ENCODE measurements at places on chromosomes 2 and 18.

- no peak for DNase-seq
These were observed 669.5 kb upstream of the REG3G start for GRCh38 chr2:78355967-78356366.

DNA sequence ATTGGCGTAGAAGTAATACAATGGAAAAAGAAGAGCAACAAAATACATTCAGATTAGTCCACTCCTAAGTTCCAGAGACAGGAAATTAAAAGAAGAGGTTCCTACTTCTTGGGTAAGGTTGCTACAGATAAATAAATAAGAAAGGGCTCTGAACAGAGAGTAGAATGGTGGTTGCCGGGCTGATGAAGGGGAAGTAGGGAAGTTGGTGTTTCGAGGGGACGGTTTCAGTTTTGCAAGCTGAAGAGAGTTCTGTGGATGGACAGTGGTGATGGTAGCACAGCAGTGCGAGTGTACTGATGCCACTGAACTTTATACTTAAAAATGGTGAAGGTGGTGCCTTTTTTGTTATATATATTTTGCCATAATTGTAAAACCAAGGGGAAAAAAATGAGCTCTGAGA is 48.2 kb downstream of the CABYR start:
- no peak for DNase-seq

- no peak for DNase-seq
These were observed 67.3 kb downstream of the MYO5B start for GRCh38 chr18:50127516-50128210.

DNA sequence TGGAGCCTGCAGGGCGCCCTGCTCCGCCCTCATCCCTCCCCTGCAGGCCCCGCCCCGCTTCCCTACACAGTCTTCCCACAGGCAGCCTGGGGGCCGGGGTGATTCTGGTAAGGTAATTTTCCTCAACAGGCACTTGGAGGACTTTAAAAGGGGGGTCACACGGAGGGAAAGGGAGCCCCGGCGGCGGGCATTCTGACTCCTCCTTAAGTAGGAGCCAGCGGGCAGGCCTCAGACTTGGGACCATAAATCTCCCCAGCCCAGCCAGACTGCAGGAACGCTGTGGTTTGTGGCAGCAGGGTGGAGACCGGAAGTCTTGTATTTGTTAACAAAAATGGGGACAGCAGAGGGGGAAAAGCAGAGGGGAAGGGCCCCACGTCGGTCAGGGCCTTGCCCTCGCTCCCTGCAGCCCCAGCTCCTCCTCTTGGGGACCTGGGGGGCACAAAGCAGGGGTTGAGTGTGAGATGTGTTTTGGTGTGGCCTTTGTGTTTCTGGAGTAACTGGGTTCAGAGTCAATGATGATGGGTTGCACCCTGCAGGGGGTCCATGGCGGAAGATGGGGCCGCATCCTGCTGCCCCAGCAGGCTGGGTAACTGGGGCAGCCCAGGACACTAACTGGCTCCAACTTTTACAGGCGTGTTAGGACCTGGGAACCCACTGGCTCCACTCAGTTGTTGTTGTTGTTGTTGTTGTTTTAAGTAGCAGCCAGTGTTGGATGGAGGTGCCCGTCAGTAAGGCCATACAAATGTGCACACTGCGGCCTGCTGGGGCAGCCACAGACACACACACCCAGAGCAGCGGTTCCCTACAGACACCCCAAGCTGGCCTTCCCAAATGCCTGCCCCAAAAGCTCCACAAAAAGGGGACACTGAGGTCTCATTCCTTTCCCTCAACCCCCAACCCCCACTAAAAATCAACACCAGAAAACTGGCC is 27.7 kb downstream of the SMAD7 start:
- peak; percentile 97 for DNase-seq

DNA sequence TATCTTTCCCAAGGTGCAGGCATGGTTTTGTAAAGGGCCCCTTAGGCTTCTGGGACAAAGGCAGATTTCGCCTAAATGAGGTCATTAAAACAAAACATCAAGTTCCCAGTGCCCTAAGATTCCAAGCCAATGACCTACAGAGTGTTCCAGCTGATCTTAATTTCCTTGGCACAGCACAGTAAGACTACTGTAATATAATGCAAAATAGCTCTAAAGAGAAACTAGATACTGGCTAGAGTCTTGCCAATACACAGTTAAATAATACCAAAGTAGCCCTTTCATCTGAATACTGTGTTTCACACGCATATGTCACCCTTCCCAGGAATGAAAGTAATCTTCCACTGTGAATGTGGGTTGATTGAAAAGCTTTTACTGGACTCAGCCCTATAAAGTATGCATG is 14.7 kb downstream of the GRB14 start:
- DNase-seq, result peak; percentile 23

DNA sequence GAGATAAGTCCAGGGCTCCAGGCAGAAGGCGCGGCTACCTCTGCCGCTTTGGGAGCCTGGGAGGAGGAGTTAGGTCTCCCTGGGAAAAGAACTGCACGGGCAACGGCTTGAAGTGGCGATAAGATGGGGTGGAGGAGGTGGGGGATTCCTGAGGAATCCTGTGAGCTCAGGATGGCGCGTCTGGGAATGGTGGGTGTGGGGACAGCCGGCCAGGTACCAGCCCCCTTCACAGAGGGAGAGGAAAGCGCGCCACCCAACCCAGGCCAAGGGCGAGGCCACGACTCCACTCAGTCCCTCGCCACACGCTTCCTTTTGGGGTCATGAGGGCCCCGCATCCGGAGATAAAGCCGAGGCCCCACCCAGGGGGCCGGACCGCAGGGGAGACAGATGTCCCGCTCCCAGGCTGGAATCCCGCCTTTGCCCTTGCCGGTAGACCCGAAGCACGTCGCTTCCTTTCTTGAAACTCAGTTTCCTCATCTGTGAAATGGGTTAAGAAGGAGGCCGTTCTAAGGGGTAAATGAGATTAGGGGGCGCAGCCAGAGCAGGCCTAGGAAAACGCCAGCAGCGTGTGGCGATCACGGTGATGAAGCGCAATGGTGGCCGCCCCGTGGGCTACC is 1.7 kb upstream of the CTDSP1 start:
- peak; percentile 81 for DNase-seq

GRCh38 chr2:202718614-202719013 is 83.8 kb downstream of the FAM117B start:
- DNase-seq, result peak; percentile 67
